HCT116 (cell line): ENCODE measurements at places on chromosomes 7 and 10.

DNA sequence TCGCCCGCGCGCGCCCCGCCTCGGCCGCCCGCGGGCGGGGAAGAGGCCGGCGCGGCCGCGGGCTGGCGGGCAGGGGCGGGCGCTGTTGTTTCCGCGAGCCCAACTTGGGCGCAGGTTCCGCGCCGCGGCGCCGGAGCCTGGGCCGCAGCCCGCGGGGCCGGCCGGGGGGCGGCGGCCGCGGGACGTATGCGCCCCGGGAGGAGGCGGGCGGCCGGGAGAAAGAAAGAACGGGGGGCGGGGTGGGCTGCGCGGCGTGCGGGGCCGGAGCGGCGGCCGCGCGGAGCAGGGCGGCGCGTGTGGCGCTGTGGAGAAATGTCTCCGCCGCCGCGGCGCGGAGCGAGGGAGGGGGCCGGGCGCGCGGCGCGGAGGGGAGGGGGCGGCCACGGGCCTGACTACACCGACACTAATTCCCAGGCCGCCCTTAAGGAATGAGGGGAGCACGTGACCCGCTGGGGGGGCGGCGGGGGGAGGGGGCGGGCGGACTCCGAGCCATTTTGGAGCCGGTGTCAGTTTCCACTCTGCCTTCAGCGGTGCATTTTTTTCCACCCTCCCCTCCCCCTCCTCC, at the start of gene BMI1:
Gene BMI1 (plus strand): TSS at position 509 of the 565 bp plus-strand sequence. CDS start 5,351 bp downstream, outside the sequence.
- no peak for DNase-seq

DNA sequence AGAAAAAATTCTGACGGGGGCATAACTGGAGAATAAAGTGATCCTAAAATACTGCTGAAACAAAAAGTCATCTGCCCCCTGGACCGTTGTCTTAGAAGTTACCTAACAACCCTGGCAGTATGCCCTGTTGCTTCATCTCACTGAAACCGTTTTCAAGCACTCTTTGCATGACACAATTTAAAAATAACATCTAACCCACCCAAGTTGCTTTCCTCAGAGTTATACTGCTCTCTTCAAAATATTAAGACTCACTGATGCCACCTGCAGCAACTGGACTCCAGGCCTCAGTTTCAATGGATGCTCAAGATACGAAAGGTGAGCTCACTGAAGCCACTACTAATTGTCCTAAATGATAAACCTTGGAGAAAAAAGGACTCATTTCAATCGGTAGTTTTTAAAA, 57.4 kb downstream of the CDK6 start:
- DNase-seq = no peak

- DNase-seq = no peak
Observed at GRCh38 chr10:76033457-76034196, 602.2 kb downstream of the LRMDA start.

DNA sequence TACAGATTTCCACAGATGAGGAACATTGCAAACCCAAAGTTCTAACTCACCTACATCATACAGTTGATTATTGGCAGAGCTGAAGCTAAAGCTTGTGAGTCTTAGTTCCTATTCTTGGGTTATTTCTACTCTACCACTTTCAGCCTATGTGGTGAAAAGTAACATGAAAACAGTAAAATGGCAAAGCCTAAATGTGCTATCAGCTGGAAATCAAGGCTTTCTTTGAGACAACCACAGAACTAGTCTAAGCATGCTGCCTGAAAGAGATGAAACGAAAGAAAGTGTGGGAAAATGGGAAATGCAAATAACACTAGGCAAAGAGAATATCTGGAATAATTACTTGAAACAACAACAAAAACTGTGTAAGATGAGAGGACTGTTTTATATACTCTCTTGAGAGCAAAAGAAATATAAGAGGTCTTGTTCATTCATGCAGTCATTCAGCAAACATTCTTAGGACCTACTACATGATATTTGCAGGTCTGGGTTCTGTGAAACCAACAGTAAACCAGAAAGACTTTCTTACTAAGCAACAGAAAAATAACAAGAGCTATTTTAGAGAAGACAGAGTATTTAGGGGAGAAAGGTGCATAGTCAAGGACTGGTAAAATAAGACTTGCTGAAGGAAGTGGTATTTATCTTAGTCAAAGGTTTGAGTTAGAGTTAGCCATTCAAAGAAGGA, 437.1 kb downstream of the HTR7 start:
- no peak for DNase-seq

GRCh38 chr10:73591935-73592699, 975 bp upstream of the USP54 start:
- DNase-seq = peak; percentile 48

GRCh38 chr10:46270086-46270811, 16.5 kb upstream of the ANTXRL start:
- no peak for DNase-seq

DNA sequence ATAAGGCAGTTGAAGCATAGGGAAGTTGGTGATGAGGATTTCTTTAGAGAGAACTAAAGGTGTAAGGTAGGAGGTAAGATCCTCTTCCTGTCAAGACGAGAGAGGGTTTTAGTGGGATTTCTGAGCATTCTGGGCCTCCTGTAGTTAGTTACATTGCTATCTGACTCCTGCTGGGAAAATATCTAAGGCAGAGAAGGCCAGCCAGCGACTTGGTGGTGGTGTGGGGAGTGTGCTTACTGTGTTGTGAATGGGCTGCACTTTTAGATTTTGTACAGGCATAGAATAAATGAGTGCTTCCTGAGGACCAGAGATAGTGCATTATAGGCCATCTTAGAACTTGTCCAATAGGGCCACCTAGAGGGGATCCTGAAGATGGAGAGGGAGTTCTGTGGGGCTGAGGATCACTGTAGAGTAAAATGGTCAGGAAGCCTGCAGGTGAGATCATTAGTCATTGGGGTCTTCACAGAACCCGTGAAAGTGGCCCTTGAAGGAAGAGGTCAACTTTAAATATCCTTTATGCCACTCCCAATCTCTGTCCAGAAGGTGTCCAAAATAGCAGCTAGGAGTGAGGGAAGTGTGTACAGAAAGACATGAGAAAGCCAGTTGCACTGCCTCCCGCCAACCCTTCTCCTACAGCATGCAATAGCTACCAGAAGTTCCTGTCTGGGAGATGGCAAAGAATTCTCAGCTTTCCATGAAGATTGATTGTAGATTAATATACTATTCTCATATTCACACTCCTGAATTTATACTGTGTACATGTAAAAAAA, 266.6 kb downstream of the POLR1F start:
- DNase-seq = peak; percentile 50

DNA sequence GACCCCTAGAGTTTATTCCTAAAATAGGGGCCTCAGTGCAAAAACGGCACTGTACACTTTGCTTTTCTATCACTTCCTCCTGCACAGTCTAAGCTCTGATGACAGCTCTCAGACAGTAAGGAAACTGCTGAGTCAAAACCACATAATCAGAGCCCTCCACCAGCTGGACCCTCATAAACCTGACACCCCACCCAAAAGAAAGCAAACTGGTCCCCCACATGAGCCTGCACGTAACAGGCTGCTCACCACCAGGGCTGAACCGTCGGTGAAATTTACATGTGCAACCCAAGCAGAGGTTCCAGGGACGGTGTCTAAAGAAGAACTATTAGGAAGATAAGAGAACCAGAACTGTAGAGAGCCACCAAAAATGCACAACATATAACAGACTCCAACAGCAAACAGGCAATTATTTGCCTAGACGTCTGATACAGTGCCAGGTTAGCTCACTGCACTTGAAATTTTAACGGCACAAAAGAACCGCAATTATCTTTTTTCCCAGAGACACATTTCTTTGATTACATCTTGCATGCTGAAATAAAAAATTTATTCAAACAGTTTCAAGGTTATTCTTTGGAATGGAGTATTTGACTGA, 19.6 kb downstream of the SGMS1 start:
- no peak for DNase-seq

GRCh38 chr7:36037121-36037662, 115.9 kb upstream of the EEPD1 start:
- no peak for DNase-seq

- DNase-seq = no peak
Observed at GRCh38 chr7:81053623-81054022, 134.8 kb upstream of the SEMA3C start.

GRCh38 chr10:29569795-29570194, 65.0 kb downstream of the SVIL start:
- DNase-seq = no peak

GRCh38 chr10:91198781-91199180, 21.7 kb upstream of the PCGF5 start:
- DNase-seq = no peak

DNA sequence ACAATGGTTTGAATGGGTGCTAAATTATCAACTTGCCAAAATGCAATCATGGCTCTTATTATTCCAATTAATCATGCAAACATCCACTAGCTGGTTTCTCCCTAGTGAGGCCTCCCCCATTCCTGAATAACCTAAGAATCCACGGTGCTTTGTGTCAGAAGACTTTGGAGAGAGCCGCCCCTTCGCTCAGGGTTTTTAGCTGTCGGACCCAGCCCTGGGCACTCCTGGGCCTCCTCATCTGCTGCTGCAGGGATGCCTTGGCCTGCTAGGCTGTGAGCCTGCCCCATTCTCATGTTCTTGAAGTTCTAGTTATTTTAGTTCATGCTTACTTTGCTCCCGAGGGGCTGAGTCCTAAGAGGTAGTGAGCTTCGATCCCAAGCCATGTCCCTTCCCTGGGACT, 34.1 kb upstream of the SFRP5 start:
- DNase-seq = no peak

DNA sequence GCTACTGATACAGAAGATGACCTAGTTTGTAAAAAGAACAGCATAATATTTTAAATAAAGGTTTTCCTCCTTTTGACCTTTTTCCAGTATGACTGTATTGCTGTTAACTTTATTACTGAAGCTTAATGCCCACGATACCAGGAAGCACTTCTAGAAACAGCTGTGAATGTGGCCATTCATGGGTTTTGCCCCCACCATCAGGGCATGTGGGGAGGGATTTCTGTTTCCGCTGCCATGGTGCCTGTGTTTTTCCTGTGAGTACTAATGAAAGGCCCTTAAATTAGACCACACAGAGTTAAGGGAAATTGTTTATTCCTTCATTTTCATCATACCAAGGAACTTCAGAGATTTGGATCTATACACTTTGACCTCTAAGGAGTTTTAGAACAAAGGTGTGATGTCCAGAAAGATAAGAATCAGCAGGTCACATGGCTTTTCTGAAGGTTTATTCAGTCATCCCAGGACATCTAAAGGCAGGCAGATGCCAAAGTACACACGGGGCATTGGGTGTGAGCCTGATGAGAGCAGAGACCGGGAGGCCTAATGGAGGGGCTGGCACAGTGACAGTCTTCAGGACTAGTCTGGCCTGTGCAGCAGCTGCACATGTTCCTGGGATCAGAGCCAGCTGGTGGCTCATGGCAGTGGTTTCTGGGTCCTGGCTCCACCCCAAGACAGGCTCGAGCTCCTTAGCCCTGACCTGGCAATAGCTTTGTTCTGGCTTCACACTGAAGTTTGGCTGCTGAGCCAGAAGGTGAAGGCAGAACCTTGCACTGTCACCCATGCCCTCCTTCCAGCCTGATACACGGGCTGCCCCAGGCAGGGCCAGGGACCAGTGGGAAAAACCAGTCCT, 190.9 kb downstream of the REEP3 start:
- DNase-seq = peak; percentile 99

DNA sequence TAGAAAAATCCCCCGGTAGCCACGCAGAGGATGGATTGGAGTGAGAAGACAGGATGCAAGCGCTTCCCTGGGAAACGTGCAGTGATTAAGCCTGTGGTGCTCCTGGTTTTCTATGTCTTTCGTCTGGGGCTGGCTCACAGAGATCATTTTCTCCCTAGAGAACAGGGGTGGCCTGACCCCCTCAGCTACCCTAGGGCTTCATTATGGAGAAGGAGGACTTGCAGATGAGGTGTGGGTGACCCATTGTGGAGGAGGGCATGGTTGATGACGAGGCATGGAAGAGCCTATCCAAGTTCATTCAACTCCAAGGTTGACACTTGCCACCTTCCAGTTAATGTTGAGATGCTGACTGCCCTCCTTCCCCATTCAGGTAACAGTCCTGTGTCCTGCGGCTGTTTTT, 75.9 kb downstream of the VSTM4 start:
- no peak for DNase-seq

- no peak for DNase-seq
Observed at GRCh38 chr10:92238586-92239098, 52.2 kb downstream of the CPEB3 start.

DNA sequence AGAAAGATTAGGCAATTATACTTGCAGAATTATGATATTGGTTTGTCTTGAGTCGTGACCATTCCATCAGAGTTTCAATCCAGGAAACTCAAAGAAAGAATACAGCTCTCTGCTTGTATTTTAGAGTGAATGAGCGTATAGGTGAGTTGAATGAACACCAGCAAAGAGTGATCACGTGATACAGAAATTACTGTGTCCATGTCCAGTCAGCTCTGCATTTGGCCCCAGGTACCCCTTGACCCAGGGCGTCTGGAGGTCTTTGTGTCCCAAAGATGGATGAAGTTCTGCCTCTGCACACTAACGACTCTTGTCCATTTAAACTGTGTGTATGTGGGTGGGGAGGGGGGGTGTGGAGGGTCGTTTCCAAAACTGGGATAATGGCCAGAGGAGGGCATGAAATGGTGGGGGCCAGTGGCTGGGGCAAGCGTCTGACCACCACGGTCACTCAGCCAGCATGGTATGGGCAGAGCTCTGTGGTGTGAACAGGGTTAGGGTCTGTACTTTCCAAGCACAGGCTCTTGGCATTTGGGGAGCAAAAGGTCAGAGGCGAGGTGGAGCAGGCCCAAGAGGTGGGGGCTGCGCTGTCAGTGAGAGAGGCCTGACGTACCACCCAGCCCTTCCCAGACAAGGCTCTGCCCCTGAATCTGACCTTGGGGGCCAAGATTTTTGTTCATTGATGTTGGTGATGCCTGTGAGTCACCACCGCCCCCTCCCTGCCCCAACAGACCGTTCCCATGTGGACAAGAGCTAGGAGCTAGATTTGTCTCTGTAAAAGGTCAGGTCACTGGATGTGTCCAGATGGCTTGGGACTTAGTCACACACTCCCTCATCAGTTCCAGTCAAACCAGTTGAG, 1.4 kb downstream of the PTPRE start:
- peak; percentile 87 for DNase-seq

DNA sequence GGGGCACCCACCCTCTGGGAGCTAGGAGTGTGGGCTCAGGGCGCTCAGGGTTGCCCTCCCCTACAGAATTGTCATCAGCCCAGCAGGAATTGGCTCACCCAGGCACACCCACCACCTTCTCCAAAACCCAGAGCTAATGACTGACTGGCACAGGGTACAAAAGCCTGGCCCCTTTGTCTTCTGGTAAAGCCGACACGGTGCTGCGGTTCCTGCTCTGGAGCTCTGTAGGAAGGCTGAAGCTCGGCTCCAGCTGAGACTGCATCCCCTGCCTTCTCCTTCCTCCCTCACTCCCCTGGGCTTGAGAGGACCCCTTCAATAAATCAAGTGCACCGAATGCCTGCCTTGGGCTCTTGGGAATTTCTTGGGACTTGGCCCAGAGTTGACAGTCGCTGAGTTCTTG, 117.9 kb upstream of the EEPD1 start:
- DNase-seq = no peak

DNA sequence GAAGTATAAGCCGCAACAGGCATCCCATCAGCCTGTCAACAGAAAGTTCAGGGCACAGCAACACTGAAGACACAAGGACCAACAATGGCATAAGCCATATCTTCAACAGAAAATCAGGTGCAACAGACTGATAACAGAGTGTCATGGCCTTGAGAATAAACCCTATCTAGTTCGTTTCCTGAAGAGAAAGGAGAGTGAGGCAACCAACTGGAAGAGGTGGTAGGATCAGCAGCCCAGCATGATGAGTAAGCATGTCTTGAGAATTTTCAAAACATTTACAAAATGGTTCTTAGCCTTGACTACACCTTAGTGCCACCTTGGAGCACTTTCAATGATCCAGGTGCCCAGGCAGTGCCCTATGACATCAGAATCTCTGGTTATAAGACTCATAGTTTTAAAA, 290.2 kb upstream of the SEMA3C start:
- DNase-seq = no peak

- no peak for DNase-seq
Observed at GRCh38 chr7:66657798-66658197, 29.1 kb downstream of the KCTD7 start.
